NCI-H1092 treated with DMSO at 0.1 percent for 48 hours (cell line): ENCODE measurements at places on chromosomes 2 and 18.

- DNase-seq = no peak
Measured at GRCh38 chr2:10188211-10188610, 65.7 kb downstream of the RRM2 start.

GRCh38 chr2:164896634-164897355 lies 55.2 kb upstream of the COBLL1 start:
- no peak for DNase-seq

- DNase-seq = peak; percentile 51
Measured at GRCh38 chr2:62196278-62196901, 475 bp downstream of the B3GNT2 start.

GRCh38 chr2:190139371-190139770 lies 76.8 kb upstream of the MSTN start:
- DNase-seq = no peak

DNA sequence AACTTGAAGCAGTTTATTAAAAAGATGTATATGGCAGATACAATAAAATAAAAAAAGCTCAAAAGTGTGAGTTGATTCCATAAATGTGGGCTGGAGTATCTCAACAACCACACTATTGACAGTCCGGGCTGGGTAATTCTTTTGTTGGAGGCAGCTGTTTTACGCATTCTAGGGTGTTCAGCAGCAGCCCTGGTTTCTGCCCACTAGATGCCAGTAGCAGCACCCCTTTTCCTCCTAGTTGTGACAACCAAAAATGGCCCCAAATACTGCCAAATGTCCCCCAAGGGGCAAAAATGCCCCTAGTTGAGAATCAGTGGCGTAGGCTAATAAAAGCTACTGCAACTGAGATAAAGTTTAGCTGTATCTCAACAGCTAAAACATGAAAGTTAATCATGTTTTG lies 44.8 kb downstream of the CHMP3 start:
- no peak for DNase-seq

DNA sequence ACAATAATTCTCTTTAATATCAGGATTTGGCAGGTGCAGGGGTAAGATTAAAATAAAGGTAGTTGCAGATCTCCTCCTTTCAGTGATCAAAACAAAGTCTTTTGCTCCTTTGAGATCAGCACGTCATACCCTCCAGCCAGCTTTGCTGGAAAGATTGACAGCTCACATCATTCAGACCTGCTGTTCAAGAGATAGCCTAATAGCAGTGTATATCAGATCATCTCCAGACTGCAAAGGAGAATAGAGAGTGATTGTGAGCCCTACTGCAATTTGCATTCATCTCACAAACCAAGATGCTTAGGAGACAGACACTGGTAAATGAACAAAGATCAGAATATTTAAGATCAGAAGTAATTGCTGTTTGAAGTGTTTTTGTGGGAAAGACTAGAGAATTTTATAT lies 135.8 kb upstream of the DSEL start:
- DNase-seq = no peak

GRCh38 chr2:150188177-150188576 lies 299.3 kb downstream of the RND3 start:
- DNase-seq = no peak

DNA sequence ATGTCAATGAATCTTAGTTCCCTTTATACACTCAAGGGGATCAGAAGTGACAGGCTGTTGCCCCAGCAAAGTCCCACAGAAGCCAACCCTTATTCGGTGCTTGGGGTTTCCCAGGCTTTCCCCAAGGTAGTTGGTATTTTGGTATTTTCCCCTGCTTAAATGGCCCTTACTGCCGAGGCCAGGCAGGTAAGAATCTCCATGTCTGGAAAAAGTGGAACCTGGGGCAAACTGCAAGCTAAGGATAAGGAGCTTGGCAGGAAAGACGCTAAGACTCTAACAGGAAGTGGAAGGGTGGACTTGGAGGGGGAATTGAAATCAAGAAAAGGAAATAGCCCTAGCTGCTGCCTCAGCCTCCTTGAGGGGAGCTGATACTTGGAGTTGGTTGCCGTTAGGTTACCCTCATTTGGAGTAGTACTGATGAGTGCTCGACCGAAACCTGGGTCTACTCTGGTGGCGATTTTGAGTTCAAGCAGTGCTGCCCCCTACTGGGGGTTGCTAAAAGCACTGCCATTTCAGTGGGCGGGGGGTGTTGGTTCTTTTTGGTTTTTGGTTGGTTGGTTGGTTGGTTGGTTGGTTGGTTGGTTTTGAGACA lies 3.3 kb upstream of the GPBAR1 start:
- no peak for DNase-seq

- DNase-seq = no peak
Measured at GRCh38 chr2:174826051-174826450, 61.8 kb upstream of the CHRNA1 start.

DNA sequence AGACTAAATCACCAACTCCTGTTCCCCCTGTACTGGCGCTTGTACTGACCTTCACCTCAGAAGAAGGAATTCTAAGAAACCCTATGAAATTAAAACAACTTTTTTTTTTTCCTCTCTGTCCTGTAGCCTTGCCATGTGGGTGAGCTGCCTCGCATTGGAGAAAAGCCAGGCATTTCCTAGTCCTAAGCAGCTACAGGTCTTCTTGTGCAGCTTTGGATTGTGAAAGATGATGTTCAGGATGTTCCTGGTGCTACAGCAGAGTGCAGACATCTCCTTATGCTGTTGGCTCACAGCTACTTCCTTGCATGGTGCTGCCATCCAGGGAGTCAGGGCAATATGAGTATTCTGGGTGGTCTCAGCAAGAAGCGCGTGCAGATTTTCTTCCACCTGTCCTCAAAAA lies 11.9 kb downstream of the PIK3C3 start:
- DNase-seq = no peak

DNA sequence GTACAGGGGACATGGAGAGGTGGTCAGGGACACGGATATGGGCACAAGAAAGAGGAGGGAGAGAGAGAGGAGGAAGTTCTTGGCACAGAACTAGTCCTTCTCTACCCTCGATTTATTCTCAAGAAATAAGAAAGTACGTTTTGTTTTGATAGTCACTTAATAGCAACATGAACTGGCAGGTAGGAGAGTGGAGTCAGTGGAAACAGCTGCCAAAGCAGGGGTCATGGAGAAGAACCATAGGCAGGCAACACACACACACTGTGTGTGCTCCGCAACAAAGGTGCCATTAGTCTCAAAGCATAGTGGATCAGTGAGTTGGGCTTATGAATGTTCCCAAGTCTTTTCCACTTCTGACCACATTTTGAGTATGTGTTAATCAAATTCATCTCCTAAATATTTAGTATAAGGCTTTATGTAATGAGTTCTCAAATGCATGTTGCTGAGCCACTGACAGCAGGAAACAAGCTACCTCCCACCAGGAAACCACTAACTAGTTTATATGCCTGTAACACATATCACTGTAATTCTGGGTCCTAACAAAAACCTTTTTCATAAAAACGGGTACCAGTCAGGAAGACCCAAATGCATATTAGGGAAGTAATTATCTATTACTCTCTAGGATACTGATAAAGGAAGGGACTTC lies 41.1 kb downstream of the IWS1 start:
- DNase-seq = no peak

GRCh38 chr2:130892793-130893785 lies 56.4 kb downstream of the ARHGEF4 start:
- DNase-seq = no peak

DNA sequence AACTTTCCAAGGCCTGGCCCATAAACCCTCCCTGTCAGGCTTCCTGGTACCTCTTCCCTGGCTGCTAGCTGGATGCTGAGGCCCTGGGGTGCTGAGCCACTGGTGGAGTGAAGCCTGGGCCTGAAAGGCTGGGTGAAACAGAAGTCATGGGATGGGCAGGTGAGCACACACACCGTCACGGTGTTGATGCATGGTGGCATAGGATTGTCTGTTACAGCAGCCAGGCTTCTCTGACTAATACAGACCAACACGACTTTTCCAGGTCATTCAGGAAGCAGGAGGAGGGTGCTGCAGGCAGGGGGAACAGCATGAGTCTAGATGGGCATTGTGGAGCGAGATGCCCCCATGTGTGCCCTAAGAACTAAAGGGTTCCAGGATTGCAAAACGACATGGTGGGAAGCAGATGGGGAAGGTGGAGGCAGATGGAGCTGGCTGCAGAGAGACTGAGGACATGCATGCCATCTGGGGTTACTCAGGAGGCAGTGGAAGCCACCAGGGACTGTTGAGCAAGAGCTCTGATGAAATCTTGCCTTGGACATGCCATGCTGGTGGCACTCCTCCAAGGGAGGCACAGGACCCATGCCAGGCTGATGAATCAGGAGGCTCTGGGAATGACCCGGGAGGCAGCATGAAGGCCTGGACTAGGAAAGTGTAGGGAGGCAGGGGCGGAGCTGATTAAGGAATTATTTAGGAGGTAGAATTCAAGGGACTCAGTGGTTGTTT lies 480.9 kb downstream of the TSN start:
- DNase-seq = no peak

- no peak for DNase-seq
Measured at GRCh38 chr2:4693266-4693665, 989.9 kb downstream of the DCDC2C start.

DNA sequence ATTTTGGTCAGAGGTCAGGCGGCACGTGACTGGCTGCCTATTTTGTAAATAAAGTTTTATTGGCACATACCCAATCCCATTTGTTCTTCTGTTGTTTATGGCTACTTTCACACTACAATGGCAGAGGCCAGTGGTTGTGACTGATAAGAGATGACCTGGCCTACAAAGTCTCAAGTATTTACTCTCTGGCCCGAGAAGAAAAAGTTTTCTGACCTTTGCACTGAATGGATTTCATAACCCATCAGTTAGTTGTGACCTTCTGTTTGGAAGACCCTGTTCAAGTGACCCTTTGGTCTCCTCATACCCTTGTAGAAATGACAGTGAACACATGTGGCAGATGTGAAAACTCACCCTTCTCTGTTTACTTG lies 121.4 kb upstream of the MGAT5 start:
- no peak for DNase-seq

DNA sequence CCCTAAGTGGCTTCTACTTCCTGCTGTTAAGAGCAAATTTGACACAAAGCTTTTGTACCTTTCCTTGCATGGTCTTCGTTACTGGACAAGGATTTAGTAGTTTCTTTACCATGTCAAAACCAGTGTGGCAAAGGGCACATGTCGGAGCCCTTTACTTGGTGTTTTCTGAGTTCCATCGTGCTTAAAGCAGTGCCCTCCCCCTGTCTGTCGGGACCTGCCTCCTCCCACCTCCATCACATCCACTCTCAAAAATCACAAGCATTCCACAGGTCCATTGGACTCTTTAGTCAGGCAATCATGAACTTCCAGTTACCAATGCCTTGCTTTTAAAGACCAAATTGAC lies 763 bp downstream of the CCDC141 start:
- no peak for DNase-seq

DNA sequence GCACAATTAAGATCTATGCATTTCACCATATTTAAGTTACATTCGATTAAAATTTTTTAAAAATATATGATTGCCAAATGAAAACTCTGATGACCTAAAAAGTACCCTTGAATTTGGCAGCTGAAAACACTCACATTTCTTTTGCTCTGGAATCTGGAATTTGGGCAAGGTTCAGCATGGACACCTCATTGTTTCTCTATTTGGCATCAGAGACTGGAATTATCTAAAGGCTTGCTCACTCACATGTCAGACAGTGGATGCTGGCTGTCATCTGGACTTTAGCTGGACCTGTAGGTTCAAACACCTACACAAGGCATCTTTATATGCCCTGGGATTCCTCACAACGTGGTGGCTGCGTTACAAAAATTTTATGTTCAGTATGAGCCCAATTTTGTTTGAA lies 16.1 kb downstream of the MBOAT2 start:
- no peak for DNase-seq

- peak; percentile 35 for DNase-seq
Measured at GRCh38 chr2:165202239-165202638, 1.6 kb downstream of the SCN3A start.

- no peak for DNase-seq
Measured at GRCh38 chr2:178177066-178177679, 17.1 kb upstream of the OSBPL6 start.

DNA sequence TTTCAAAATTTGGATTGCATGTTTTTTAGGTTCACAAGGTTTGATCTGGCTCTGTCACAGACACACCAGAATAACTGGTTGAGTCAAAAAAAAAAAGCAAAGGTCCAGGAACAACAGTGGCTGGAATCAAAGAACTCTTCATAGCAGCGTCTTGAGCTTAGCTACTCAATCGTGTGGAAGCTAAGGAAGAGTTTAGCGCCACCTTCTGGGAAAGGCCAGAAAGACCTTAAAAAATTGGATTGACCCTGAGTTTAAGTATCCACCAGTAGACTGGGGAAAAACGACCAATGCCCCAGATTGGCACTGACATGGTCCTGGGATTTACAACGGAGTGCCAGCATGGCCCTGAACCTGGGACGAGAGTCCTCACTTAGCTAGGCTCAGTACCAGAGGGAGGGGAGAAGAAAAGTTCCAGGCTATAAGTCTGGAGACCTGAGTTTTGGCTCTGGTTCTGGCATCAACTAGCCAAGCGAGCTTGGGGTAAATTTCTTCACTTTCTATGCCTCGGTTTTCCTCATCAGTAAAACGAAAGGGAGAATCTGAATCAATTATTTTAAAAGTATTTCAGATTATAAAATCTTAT lies 71.1 kb upstream of the TFCP2L1 start:
- peak; percentile 59 for DNase-seq

DNA sequence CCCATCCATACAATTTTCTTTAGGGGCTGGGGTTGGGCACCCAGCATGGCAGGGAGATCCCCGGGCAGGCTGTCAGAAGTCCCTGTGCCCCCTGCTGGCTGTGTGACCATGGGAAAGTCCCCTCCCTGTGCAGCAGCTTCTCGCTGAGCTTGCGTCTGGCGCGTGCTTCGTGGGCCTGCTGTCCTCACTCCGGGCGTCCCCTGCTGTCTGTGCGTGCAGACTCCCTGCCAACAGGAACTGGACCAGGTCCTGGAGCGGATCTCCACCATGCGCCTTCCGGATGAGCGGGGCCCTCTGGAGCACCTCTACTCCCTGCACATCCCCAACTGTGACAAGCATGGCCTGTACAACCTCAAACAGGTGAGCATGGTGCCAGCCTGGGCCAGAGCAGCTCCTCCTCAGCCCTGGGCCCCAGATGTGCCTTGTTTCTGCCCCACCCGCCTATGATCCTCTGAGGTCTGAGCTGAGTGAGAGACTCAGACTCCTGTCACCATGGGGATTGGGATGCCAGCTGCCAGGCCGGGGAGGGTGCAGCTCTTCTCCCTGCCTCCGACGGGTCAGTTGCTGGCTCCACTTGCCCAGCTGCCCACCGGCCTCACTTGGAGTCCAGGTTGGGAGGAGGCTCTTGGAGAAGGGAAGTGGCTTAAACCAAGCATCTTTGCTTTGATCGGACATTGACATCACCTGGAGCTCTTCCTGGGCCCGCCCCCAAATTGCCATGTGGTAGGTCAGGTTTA lies 28.6 kb downstream of the IGFBP2 start:
- DNase-seq = no peak

- DNase-seq = no peak
Measured at GRCh38 chr2:224221455-224221913, 180.4 kb downstream of the FAM124B start.
